ENCODE measurements at places on chromosomes 1 and 21.

DNA sequence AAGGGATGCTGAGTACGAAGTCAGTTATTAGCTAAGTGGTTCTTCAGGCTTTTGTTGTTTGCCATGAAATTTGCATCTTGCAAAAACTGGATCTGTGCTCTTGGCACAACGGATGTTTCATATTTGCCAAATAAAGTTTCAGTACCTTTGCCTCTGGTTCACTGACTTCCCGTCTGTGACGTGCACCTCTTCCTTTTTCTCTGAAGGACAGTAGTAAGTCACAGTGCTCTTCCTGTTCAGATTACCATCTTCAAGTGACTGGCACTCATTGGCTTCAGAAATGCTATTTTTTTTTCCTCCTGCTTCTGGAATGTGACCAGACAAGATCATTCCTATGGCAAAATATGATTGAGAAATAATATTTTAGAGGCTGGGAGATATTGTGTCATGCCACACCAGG is 75.9 kb upstream of the GREM2 start:
- no peak for DNase-seq

GRCh38 chr1:1290238-1290731 is 10.0 kb downstream of the SCNN1D start:
- DNase-seq: peak; percentile 84

- no peak for DNase-seq
Observed at GRCh38 chr1:147849098-147849895, 53.3 kb upstream of the GJA8 start.

DNA sequence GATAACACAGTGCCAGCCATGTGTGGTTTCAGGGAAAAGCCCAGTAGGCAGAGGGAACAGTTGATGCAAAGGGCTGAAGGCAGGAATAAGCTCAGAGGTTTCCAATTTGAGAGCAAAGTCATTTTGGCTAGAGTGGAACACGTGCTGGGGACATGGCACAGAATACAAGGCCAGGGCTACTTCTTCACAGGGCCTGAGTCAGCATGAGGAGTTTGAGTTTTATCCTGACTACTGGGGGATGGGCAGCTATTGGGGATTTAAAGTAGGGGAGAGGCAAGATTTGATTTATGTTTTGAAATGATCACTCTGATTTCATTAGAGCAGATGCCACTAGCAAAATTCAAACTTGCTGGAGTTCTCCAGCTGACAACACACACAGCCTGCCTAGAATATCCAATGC is 241.1 kb upstream of the CSF3R start:
- DNase-seq: no peak

DNA sequence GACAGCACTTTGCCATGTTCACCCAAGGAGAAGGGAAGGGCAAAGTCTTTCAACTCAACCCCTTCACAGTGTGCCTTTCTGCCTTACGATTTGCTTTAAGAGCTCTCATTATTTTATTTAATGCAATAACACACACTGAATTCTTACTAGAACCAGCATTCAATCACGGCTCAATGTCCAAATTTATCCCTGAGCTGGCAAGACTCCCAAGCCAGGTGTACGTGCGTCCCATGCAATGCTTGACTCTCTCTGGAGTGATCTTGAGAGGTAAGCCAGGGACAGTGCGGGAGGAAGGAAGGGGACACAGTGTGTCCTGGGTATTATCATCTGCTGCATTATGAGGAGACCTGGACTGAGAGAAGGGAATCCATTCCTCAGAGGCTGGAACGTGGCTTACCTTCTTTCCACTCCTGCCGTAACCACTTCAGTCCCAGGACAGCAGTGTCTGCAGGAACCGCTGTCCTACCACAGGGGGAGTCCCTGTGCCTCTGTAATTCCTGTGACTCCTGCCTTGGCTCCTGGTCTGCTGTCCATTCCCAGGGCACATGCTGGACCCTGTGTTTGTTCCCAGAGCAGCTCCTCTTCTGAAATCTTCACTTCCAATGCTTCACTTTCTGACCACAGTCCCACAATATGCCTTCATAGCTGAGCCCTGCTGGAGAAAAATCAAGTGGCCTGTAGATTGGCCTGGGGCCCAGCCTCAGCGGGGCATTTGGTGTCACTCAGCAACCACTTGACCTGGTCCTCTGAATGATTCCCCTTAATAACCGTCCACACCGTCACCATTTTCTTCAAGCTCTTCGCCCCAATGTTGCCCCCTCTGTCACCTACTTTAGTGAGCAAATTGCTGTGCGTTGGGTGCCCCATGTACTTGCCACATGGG is 28.6 kb upstream of the STUM start:
- no peak for DNase-seq

GRCh38 chr1:7942214-7942921 is 1.7 kb upstream of the TNFRSF9 start:
- peak; percentile 89 for DNase-seq

DNA sequence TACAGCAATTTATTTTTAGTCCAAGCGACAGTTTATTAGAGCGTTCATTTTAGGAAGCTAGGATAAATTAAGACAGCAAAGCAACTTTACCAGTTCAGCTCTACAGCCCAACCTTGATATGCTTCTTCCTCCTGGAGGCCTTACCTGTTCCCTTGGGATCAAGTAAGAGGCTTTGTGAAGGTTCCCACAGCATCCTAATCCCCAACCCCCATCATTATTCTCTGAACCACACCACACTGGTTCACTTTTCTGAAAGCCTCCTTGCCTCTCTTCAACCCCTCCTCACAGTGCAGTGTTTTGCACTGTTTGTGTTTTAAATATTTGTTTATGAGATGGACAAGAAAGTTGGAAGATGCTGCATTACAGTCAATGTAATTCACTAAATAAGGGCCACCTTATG is 126.3 kb upstream of the CXADR start:
- DNase-seq: no peak

- DNase-seq: no peak
Observed at GRCh38 chr1:49351768-49352167, 575.1 kb upstream of the BEND5 start.

GRCh38 chr21:36654324-36654723 is 44.6 kb upstream of the SIM2 start:
- no peak for DNase-seq

DNA sequence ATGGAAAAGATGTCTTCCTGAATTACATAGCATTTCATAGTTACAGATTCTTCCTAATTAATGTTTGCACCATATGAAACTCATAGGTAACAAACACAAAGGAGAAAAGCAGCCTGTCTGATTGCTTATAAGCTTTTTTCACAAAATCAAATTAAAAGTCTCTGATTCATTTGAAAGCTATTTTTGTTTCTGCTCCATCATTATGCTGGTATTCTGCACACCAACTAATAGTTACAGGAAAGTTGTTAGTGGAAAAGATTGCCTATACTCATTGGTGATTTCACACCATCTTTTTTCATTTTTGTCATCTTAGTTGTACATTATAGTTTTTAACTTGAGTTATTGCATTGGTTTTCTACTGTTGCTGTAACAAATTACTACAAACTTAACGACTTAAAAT is 70.0 kb downstream of the PRKAA2 start:
- DNase-seq: no peak

DNA sequence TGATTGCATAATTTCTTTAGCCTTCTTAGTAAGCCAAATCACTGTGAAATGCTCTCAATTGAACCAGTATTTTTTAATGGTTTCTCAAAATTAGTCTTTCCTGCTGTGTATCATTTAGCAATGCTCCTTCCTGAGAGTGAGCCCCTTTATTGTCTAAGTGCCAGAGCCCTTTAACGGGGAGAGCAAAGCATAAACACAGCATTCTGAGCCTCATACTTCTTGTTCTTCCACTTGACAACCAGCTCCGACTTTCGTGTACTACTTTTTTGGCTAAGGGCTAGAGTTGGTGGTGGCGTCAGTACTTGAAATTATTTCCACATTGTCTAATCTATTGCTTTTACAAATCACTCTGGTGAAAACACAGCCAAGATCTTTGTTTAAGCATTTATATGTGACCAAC is 299.0 kb downstream of the TPR start:
- DNase-seq: no peak

DNA sequence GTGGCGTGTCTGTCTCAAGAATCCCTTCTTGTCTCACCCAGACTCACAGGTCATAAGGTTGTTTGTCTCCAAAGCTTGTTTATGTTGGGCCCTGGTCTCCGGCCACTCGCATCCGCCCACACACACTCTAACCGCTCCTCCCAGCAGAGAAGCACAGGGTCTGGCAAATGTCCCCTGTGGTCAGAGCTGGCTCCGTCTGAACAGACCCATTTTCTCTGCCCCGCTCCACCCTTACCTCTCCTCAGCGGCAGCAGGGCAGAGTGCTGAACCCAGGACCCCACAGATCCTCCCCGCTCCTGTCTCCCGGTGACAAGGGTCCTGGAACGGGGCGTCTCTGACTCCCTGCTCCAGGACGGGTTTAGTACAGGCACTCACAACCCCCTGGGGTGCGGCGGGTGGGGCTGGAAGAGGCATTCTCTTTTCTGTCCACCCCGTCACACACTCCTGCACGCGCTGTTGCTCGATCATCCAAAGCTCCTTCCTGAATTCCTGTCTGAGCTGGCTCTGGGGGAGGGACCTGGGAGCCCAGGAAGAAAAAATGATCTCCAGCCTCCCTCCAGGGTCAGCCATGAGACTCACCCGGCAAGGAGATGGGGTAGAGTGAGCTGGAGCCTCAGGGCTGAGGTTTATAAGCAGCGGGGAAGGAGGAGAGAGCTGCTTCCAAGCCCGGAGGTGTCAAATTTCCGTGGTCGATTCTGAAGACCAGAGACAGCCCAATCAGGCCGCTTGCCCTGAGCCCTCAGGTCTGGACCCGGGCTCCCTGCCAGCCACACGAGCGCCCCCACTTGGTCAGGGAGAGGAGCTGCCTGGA is at the start of gene S100A13:
TSS of gene S100A13 (minus strand) at position 602 of the 811 bp plus-strand sequence. CDS start 1,033 bp downstream, outside the sequence.
- DNase-seq: peak; percentile 92

DNA sequence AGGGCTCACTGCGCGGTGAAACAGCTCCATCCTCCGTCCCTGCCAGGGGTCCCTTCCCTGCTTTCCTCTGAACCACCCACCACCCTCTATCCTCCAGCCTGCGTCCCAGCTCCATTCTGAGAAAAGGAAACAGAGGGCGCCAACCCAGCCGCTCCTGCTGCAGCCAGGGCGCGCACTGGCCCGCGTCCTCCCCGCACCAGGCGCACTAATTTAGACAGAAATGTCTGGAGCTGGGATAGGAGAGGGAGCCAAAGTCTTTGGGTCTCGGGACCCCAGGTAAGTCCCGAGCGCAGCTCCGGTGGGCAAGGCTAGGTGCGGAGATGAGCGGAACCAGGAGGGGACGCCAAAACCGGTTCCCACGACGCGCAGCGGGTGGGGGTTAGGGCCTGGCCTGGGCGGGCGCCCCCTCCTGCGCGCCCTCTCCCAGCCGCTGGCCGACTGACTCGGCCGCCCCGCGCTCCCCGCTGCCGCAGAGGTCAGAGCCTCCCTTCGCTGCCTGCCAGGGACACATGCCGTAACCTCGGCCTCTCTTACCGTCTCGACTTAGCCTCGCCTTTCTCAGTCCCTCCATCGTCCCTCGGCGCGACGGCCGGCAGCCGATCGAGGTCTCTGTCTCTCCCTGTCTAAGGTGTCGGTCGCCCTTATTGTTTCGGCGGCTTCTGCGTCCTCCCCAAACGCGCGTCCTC is 2.0 kb downstream of the CAMK2N1 start:
- peak; percentile 63 for DNase-seq

- peak; percentile 60 for DNase-seq
Observed at GRCh38 chr1:37764414-37764825, 500 bp downstream of the EPHA10 start.

GRCh38 chr1:167532375-167532774 is 14.0 kb upstream of the CD247 start:
- DNase-seq: no peak

DNA sequence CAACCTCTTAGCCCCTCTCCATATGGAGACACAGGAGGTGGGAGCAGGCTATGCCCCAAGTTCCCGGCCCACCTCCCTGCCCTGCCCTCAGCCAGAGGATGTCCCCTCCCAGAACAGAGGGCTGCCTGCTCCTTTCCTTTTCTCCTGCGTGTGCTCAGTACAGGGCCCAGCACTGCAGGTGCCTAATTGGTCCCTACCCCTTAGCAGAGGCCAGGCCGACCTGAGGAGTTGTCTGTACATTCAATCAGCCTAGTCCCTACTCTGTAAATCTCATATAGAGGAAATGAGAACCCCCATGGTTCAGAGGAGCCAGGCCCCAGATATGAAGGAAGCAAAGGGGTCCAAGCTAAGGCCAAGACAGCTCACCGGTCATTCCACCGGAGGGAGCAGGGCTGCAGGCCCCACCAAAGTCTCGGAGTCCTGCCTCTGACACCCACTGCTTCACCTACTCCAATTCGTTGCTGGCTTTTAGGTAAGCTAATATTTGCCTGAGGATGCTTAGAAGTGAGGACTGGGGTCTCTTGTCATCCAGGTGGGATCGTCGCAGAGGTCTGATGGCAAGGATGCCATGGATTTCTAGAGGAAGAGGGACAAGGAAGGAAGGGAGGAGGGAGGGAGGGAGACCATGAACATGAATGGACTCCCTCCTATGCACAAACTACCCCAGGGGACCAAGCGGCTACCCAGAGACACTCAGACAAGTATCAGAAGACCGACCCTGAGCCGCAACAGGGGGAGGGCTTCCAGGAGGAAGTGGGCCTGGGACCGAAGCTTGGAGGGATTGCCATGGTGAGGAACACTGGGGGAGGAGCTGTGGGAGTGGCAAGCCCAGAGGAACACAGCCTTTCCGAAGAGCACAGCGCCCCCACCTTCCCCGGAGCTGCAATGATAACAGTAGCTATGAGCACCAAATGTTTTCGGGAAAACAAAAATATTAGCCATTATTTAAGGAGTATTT is 30.4 kb upstream of the FOXO6 start:
- no peak for DNase-seq

DNA sequence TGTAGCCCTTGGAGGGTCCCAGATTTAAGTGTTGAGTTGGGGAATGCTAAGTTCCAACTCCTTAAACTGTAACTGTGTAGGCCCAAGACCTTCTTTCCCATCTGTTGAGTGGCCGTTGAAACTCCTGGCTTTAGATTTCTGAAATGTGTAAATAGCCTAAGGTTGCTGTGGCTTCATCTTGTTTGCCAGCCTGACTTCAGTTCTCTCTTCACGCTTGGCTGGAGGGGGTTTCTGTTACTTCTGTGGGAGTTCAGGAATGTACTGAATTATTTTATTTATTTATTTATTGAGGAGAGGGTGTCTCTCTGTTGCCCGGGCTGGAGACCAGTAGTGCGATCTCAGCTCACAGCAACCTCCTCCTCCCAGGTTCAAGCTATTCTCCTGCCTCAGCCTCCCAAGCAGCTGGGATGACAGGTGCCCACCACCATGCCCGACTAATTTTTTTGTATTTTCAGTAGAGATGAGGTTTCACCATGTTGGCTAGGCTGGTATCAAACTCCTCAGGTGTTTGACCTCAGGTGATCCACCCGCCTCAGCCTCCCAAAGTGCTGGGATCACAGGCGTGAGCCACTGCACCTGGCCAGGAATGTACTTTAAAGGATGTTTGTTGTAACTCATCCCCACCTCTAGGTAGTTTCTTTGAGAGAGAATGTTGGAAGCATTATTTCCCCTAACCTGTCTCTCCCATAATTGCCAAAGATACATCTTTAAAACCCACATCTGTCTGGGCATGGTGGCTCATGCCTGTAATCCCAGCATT is 5.9 kb downstream of the TTC39A start:
- no peak for DNase-seq

DNA sequence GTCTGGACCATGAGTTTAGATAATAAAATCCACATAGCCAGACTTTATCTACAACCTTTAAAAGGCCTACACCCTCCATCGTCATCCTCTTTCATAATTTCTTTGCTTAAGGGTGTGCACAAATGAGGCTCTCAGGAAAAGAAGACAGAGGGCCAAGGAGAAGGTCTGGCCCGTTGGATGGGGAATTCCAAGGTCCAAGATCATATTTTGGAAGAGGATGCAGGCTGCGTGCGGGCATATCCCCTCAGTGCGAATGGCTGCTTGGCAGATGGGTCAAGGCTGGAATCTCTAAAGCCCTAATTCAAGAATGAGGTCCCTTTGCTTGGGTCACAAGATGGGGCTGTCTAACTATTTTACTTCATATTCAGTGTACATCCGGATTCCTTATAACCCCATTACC is 782.2 kb upstream of the NCAM2 start:
- DNase-seq: no peak

All from right cardiac atrium (tissue), 5 donors.